ENCODE measurements at places on chromosomes 2 and 18.

DNA sequence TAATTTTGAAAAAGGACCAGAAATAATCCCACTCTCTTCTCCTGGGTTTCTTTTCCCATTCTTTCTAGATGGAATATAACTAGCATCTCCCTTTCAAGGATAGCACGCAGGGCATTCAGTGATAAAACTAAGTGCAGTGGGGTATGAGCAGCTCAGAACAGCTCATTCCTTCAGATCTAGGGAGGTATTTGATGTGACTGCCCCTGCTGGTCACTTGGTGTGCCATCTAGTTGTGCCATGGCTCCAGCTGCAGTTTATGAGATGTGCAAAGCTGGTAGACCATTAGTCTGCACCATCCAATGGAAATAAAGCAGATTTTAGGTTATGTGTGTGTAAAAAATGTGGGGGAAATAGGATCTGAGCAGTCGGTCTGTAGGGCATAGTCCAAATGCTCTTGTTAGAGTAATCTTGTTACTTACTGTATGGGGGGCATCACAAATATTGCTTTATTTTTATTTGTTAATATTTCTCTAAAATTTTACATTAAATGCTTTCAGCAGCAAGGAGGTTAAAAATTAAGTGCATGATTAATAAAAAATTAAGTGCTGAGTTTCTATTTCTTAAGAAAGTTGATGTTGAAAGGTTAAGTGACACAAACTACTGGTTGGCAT, 38.9 kb downstream of the CTAGE1 start:
- DNase-seq = no peak

- DNase-seq = no peak
Measured at GRCh38 chr2:69797836-69798289, 31.6 kb upstream of the GMCL1 start.

DNA sequence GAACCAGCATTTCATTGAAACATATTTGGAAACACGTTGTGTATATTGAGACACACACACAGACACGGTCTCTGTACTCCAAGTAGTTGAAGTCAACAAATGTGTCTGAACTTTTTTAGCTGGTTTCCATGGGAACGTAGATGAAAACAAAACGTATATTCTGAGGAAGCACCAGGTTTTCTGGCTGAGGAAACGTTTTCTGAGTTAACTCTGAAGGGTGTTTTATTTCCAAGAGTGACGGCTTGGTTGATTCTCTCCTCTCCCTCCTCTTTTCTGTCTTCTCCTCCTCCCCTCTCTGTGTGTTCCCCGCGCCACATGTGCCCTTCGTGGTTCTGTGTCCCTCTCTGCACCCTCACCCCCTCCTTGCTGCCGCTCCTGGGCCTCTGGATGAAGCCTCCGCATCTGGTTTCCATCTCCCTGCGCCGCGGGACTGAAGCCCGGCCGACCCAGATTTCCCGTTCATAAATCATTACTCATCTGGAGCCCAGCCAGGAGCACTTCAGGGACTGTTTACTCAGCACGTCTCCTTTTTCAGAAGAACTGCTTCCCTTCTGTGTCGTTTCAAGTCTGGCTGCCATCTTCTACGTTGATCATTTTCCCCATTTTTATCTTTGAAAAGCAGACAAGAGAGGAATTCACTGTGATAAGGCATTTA, 122.7 kb downstream of the COL6A3 start:
- no peak for DNase-seq

- no peak for DNase-seq
Measured at GRCh38 chr2:84816426-84817026, 64.4 kb downstream of the TRABD2A start.

GRCh38 chr2:176148751-176149421, 2.5 kb upstream of the HOXD4 start:
- DNase-seq = no peak

GRCh38 chr2:128363934-128364361, 45.3 kb upstream of the HS6ST1 start:
- DNase-seq = no peak

- no peak for DNase-seq
Measured at GRCh38 chr2:160870729-160871465, 289.3 kb upstream of the TANK start.
